ENCODE measurements at places on chromosomes 7 and 10.

DNA sequence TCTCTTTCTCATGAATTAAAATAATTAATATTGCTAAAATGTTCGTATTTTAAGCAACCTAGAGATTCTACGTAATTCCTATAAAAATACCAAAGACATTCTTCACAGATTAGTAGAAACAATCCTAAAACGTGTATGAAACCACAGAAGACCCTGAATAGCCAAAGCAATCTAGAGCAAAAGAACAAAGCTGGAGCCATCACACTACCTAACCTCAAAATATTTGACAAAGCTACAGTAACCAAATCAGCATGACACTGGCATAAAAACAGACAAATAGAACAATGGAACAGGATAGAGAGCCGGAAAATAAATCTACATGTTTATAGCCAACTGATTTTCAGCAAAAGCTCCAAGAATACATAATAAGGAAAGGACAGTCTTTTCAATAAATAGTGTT lies 105.5 kb upstream of the PTN start:
- DNase-seq: no peak

- DNase-seq: no peak
These were observed 11.0 kb upstream of the BLVRA start for GRCh38 chr7:43747328-43748105.

DNA sequence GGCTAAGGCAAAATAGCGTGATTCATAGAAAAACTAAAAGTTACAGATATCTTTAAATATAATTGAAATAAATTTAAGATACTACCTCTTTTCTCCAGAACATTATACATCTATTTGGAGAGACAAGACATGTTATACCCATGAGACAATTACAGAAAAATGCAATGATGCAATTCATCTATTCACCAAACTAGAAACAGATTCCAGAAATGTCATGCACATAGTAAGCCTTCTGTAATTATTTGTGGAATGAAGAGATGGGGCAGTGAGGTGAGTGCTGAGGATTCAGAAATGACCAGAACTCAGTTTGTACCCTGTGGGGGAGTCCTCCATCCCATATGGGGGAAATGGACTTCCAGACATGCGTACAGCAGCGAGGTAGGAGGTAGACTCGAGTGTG lies 99.4 kb downstream of the MKX start:
- DNase-seq: no peak

DNA sequence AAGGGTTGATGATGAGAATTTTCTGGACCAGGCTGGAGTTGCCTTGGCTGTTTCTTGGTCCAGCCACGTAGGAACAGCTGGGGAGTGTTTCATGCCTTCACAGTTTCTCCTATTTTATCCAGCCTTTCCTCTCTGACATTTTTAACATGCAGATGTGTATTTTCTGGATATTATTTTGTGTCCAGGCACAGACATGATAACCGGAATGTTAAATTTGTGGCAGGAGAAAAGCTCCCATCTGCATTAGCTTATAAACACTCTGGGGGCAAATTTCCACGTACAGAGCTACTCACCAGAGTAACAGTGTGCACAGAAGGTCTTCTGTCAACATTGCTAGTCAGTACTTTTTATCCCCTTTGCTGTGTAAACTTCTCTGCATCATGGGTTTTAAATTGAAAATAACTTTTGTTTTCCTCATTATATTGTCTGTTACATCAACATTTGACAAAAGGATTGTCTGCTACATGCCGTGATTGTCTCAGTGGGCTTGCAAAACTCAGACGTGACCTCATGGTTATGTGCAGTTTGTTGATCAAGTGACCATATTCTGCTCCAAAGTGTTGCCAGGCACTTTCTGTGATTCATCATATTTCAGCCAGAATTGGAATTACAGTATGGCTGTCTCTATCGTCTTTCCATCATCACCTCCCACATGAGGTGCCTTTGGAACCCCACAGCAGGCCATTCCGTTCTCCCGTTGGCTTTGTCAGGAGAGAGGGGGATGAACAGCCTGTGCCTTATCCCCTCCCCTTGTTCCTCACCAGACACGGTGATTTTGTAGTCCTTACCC lies 41.4 kb downstream of the INSYN2A start:
- no peak for DNase-seq

- DNase-seq: no peak
These were observed 46.3 kb upstream of the CALCR start for GRCh38 chr7:93620864-93621263.

DNA sequence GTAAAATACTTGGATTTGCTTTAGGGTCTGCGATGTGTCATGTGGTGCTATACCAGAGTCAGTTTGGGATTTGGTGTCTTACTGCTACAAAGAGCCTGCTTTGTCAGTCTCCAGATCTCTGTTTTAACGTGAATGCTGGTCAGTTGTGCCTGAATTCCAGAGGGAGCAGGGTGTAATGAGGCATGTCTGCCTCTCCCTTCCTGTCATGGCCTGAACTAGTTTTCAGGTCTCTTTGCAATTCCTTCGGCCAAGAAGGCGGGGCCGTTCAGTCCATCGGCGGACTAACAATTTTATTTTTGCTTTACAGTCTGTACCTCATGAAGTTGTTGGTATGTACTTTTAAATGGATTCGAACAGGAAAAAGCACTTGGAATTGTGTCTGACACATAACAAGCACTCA lies 465.1 kb upstream of the ADARB2 start:
- no peak for DNase-seq

DNA sequence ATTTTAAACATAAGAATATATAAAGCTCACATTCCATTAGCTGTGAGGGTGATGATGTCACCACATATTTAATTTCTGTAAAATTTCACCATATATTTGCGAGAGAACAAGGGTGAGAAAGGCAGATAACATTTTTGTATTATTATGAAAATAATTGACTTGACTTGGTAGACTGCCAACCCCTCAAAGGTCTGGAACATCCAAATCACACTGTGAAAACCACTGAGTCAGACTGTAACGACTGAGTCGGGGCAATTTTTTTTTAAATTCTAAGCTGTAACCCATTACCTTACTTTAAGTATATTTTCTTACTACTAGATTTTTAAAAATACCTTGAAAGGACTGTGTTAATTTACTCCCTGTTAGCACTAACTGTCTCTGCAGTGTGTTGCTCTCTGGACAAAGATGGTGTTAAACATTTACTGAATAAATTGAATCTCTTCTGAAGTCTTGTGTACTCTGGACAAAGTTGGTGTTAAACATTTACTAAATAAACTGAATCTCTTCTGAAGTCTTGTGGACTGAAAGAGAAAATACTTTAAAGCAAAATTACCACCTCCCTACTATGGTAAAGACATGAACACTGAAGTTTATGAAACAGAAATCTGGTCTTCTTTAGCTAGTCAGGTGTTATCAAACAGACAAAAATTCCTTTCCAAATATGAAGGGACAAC lies 14.1 kb downstream of the PDZD8 start:
- DNase-seq: no peak

DNA sequence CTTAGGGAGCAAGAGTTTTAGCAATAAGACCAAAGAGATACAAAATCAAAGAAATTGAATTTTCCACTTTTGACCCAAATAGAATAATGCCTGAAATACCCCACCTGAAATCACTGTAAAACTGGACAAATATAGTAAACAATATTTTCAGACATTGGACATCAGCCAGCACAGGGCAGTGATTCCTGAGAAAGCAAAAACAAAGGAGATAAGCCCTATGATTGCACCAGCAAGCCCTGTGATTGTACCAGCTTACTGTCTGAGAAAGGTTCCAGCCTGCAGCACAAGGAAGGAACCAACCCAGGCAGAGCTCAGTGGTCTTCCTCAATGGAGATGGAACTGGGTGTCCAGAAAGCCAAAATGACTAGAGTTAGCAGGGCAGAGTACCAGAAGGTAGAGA lies 10.3 kb downstream of the TMEM106B start:
- DNase-seq: no peak

GRCh38 chr7:89760690-89761089 lies 393.6 kb upstream of the STEAP1 start:
- no peak for DNase-seq

DNA sequence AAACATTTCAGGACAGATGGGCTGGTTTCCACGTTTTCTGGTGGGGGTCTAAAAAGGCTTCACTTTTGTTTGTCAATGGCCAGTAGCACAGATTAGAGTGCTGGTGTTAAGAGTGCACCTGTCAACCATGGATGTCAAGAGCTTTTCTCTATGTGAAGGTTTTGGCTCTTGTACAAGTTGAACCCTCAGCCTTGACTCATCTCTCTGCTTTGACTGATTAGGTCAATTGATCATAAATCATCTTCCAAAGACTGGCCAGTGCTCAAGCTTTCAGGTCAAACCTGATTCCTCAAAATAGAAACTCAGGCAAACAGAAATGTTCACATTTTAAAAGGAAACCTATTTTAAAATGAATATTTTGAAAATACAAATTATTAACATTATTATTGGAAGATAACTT lies 59.6 kb upstream of the SP4 start:
- DNase-seq: no peak

- DNase-seq: no peak
These were observed 422.9 kb upstream of the MKI67 start for GRCh38 chr10:128549101-128549608.

DNA sequence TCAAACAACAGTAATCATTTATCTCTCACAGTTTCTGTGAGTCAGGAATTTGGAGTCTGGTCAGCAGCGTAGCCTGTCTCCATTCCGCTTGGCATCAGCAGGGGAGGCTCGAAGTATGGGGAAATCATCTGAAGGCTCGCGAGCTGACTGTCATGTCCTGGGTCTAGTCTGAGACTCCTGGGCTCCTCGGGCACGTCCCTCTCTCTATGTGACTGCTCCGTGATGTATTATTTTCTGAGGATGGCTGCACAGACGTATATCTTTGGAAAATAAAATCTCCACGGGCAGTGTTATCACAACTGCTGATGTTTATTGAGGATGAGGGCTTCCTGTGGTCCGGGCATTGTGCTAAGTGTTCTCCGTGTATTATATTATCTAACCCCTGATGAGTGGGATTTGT lies 23.3 kb upstream of the PCGF5 start:
- DNase-seq: no peak

- no peak for DNase-seq
These were observed 388.5 kb upstream of the SORCS1 start for GRCh38 chr10:107552963-107553362.

- DNase-seq: no peak
These were observed 44.7 kb downstream of the RBM17 start for GRCh38 chr10:6133331-6134098.

DNA sequence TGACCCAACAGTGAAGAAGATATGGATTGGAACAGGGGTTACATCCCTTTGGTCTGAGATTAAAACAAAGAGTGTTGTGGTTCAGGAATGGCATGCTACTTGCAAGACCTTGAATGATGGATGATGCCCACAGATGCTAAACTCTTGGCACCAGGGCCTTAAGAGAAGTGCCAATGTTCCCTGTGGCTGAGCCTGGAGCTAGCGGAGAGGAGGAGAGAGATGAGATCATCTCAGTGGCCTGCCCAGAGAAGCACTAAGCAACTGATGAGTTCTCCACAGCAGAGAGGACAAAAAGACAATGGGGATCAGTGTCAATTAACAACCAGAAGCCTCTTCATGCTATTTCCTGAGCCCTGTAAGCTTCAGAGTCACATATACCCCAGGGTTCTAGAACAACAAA lies 97.8 kb downstream of the ELAPOR2 start:
- DNase-seq: no peak

DNA sequence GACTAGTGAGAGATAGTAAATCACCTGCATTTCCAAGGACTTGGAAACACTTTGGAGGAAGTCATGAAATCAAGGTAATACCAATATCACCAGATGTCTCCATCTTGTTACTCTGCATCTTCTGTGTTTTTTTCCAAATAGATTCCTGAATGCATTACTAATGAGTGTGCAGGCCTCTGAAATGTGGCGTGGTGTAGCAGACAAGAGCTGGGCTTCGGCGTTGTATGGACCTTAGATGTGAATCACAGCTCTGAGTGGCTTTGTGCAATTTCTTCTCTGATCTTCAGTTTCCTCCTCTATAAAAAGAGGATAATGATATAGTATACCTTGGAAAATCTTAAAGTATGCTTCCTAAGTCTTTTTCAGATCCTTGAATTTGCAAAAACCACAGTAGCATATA lies 9.6 kb upstream of the MYPN start:
- DNase-seq: no peak

- peak; percentile 37 for DNase-seq
These were observed at the start of gene EPDR1 for GRCh38 chr7:37920305-37920848. TSS of gene EPDR1 (plus strand) at chr7:37920640. CDS start at chr7:37920940, 300 bp downstream.

DNA sequence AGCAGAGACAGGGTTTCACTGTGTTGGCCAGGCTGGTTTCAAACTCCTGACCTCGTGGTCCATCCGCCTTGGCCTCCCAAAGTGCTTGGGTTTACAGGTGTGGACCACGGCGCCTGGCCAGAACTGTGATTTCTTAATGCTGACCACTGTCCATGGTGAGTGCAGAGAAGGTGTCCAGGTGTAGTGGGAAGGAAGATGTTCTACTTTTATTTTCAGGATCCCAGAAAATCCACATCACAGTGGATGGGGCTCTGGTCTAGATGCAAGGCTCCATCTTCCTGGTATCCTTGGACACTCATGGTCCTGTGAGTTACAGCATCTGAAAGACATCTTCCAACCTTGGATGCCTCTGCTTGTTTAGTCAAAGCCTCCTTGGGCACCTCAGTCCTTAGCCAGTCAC lies 92.7 kb downstream of the CCDC3 start:
- DNase-seq: no peak

GRCh38 chr7:50531928-50532327 lies 33.3 kb downstream of the DDC start:
- no peak for DNase-seq

GRCh38 chr10:125513429-125514182 lies 169.4 kb downstream of the TEX36 start:
- DNase-seq: no peak

- DNase-seq: peak; percentile 39
These were observed 52.3 kb downstream of the HECW1 start for GRCh38 chr7:43164757-43165156.

DNA sequence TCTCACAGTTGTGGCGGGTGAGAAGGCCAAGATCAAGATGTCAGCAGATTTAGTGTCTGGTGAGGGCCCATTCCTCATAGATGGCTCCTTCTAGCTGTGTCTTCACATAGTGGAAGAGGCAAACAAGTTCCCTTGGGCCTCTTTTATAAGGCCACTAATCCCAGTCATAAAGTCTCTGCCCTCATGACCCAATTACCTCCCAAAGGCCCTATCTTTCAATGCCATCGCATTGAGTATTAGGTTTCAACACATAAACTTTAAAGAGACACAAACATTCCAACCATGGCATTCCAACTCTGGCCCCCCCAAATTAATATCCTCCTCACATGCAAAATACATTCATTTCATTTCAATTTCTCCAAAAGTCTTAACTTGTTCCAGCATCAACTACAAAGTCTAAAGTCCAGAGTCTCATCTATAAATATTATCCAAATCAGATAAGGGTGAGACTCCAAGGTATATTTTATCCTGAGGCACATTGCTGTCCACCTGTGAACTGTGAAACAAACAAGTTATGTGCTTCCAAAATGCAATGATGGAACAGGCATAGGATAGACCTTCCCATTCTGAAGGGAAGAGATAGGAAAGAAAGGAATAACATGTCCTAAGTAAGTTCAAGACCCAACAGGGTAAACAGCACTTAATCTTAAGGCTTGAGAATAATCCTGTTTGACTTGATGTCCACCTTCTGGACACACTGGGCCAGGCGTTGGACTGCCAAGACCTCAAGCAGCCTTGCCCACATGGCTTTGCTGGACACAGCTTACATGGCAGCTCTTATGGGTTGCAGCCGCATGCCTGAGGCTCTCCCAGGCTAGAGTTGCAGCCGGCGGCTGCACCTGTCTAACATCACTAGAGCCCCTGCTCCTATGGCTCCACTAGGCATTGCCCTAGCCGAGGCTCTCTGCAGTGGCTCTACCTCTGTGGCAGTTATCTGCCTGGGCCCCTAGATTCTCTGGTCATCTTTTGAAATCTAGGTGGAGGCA lies 312.8 kb downstream of the TNS3 start:
- no peak for DNase-seq

- no peak for DNase-seq
These were observed 1.5 kb downstream of the PLEKHA8 start for GRCh38 chr7:30029696-30030095.

Data from HCT116 (cell line).